ENCODE measurements at places on chromosomes 2 and 18.

GRCh38 chr18:58687871-58688308, 16.6 kb downstream of the MALT1 start:
- DNase-seq, result no peak

- no peak for DNase-seq
These were observed 35.0 kb downstream of the ALPK2 start for GRCh38 chr18:58593938-58594337.

DNA sequence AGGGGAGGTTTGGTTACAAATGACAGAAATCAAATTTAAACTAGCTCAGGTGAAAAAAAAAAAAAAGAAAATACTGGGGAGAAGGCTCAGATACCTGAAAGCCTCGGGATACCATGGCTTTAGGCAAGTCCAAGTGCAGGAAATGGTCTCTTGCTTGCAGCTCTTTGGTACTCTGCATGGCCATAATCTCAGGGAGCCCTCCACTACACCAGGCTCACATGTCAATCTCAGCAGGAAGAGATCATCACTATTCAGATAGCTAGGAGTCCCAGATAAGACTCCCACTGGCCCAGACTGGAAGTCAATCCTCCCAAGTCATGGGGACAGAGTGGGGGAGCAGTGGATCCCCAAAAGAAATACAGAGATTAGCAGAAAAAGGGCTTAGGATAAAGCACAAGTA, 64.8 kb upstream of the RALBP1 start:
- no peak for DNase-seq

DNA sequence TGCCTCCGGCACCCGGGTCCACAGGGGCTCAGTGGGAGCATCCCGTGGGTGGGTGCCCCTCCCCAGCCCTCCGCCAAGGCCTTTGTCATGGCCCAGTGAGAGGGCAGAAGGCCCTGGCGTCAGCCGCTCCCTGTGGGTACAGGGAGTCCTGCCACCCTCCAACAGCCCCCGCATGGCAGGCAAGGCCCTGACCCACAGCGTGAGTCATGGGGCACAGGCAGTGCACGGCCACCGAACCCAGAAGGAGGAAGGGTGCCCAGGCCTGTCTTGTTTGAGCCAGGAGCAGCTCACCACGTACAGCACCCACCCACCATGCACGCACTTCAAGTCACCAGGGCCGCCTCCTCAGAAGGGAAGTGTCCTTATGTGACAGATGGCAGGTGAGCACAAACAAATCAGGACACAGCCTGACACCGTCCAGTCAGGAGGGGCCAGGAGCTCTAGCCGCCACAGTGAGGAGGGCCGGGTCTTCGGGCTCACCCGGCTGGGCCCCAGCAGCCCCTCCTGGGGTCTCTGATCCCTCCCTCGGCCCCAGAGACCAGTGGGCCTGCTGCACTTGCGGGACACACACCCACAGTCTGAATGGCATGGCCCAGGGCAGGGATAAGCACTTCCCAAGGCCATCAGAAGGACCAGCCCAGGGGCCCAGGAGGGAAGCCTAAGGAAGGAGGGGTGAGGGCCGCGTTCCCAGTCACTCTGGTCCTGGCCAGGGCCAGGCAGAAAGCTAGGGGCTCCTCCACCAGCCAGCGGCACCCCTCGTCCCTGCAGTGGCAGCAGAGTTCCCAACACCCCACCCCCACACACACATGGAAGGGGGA, 25.8 kb downstream of the BIN1 start:
- DNase-seq, result no peak

DNA sequence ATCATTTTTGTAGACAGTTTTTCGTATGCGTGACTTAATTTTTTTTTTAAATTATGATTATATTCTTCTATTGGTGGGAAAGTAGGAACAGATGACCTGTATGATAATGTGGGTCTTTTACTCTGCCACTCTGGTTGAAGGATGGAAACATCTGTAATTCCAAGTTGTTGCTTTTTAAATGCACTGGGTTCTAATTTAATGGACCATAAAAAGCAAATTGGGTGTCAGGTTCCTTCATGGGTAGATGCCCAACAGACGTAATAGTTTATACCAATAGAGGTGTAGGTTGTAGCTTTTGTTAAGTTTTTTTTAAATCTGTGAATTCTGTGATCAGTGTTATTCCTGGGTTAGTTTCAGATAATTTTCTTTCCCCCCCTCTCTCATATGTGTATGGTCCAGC, 117.6 kb downstream of the MAP4K4 start:
- no peak for DNase-seq

Measured in SIG-M5 (cell line).